ENCODE measurements at places on chromosomes 12 and 14.

DNA sequence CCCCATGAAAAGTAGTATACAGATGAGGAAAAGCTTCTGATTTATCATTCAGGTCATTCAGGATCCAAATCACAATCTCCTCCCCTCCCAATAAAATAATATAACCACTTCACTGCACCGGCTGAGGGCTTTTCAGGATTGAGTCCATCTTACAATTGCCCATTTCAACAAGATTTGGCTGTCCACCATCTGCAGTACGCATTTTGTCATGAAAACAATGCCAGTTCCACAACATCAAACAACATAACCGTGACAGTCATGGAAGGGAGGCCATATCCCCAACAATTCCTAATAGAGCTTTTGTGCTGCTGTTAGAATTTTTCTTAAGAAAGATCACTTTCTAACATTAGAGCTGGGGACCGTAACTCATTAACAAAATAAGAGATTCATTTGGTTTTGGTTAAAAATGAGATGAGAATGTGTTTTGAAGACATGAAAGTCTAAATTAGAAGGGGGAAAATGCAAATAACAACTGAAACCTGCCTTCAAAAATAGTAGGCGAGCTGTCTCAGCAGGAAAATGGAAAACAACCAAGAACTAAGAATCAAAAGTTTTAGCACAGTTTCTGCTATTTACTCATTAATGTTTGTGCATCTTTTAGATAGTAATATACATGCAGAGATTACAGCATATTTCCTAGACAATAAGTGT lies 38.3 kb upstream of the TMTC2 start:
- DNase-seq = no peak

DNA sequence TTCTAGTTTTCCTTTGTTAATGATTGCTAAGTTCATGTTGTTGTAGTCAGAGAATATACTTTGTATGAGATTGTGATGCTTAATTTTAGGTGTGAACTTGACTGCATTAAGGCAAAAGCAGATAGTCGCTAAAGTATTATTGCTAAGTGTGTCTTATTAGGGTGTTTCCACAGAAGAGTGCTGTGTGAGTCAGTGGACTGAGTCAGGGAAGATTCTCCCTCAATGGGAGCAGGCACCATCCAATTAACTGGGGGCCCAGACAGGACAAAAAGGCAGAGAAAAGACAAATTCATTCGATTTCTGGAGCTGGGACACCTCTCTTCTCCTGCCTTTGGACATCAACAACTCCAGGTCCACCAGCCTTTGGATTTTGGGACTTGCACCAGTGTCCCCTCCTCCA lies 48.5 kb downstream of the BAZ1A start:
- peak; percentile 55 for DNase-seq

DNA sequence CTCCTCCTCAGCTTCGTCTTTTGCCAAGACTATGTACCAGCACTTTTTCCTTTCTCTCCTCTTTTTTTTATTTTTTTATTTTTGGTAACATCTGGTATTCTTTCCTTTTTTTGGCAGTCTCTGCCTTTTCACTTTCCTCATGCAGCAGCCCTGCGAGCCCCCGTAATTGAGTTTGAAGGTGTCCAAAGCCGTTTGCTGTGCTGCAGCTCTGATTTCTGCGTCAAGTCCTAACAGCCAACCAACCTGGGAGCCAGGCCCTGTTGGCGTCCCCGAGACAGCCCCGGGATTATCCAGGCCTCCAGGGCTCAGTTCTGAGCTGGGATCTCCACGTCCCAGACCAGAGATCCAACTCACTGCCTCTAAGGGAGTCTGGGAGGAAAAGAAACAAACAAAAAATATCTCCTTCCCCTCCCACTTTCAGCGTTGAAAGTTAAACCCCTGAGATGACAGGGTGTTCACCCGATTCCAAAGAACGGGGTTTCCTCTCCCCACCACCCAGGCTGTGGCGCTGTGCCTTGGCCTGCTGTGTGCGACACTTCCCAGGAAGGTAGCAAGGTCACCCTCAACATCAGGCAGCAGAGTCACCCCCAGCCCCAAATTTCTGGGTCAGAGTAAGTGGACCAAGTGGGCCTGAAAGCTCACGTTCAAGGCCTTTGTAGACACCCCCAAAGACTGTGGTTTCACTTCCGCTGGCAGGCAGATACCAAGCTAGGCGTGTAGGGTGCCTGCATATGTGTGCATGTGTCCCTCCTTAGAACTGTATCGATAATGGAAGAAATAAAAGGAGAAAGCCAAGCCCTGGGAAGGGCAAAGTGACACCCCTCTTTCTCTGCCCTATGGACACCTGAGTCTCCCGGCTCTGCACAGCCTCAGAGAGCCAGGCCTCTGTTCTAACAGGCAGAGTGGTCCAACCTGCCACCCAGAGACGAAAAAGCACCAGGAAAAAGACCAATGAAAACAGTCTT lies 11.1 kb downstream of the BCL11B start:
- DNase-seq = no peak

GRCh38 chr12:94942663-94943062 lies 60.8 kb downstream of the NDUFA12 start:
- no peak for DNase-seq

GRCh38 chr12:67280572-67280971 lies 11.4 kb downstream of the CAND1 start:
- no peak for DNase-seq

- DNase-seq = peak; percentile 22
Observed at GRCh38 chr12:18549598-18549997, 188.2 kb downstream of the PLCZ1 start.

- DNase-seq = no peak
Observed at GRCh38 chr12:1692226-1692625, 1.4 kb downstream of the ADIPOR2 start.

DNA sequence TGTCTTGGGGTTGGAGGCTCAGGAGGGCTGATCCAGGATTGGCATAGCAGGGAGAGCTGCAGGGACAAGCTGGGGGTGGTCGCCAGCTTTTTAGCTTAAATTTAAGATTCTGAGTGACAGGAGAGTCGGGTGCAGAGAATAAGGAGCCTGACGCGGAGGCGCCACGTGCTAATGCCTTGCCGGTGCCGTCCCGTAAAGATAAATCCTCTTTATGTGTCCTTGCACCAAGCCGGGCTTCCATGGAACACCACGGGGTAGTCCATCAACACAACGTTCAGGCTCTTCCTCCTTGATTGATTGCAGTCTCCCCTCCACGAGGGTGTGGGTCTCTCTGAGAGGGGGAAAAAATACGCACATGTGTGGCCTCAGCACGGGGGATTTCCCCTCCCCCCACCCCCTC lies 3.9 kb downstream of the DLK1 start:
- no peak for DNase-seq

- peak; percentile 74 for DNase-seq
Observed at GRCh38 chr12:103657331-103657730, 70.3 kb downstream of the STAB2 start.

DNA sequence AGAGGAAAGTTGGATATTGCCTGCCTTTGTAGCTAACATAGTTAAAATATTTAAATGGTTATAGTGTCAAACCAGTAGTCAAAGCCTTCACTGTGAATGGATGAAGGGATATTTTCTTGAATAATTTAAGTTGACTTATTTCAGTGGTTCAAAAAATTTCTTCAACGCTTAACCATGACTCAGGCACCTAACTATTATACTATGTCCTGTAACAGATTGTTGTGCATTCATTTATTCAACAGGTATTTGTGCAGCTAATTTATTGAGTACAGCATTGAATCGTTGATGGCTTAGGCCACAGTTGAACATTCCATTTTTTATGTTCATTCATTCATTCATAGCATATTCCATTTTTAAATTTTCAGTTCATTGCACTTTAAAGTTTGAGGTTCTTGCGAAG lies 9.2 kb downstream of the HIF1A start:
- DNase-seq = peak; percentile 63

Measured in amniotic epithelial cell (primary cell).